ENCODE measurements at places on chromosomes 5 and 9.
A peak's percentile ranks its signal among the peaks of the same experiment; 100 is the strongest.

DNA sequence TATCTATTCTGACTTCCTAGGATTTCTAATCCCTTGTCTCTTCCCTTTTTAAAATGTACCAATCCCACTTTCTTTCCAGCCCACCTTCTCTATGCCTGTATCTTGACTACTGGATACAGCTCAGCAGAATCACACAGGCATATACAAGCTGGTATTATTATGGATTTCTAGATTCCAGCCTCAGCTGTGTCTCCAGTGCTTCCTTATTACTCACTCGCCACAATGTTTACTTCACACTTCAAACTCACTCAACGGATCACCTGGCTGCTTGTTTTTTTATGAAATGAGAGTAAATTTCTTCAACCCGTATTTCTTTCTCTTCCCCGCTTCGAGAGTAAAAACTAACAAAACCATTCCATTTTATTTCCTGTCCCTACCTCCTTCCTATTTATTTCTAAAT lies 38.8 kb downstream of the CWC27 start:
- DNase-seq = no peak

GRCh38 chr5:166957782-166958181 lies 1333.7 kb upstream of the WWC1 start:
- no peak for DNase-seq

DNA sequence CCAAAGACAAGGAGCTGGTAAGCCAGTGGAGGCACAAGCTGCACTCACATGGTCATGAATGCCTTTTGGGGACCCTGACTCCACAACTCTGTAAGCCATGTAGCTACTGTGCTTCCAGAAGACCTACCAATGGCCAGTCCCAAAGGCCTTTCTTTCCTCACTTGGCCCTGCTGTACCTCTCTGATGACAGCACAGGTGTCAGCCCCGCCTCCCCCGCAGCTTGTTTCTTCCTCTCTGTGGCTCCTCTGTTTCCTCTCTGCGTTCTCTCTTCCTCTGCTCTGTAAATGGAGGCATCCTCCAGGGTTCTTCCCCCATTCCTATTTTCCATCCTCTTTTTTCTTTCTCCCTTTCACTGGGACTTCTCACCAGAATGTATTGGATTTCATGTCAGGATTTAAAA lies 26.7 kb downstream of the SH3TC2 start:
- no peak for DNase-seq

DNA sequence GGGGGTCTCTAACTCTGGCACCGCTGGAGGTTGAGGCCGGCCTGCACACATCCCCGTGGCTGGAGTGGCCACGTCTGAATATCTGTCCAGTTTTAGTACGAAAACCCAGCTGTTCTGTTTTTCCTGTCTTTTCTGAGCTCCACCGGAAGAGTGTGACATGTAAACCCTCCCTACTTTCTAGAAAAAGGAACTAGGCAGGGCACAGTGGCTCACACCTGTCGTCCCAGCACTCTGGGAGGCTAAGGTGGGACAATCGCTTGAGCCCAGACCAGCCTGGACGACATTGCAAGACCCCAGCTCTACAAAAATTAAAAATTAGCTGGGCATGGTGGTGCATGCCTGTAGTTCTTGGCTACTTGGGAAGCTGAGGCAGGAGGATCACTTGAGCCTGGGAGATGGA lies 8.2 kb upstream of the PHYKPL start:
- DNase-seq = no peak

- no peak for DNase-seq
Measured at GRCh38 chr5:114308508-114308907, 53.4 kb upstream of the KCNN2 start.

DNA sequence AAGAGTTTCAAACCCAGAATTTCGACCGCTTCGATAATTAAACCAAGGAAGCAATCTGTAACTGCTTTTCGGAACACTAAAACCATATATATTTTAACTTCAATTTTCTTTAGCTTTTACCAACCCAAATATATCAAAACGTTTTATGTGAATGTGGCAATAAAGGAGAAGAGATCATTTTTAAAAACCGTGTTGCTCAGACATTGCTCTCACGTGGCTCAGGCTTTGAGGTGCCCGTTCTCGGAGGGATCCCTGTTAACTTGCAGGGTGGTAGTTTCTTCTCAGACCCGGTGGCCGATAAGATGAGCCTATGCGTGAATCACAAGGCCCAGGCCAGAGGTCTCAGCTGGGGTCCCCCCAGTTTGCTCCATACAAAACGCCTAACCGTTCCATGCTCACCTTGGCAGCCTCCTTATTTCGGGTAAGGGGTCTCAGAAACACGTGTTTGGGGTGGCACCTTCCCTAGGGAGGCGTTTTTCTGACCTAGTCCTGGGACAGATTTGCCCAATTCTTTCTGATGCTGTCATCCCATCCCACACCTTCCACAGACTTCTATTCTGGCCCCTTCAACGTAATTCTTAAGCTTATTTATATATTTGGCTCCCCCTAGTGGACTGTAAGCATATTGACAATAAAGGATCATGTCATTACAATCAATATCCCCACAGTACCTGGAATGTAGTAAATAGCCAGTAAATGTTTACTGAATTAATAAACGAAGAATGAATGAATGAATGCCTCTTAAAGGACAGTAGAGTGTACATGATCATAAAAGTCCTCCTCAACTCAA lies 48.1 kb downstream of the THBS4 start:
- DNase-seq = peak; percentile 46

DNA sequence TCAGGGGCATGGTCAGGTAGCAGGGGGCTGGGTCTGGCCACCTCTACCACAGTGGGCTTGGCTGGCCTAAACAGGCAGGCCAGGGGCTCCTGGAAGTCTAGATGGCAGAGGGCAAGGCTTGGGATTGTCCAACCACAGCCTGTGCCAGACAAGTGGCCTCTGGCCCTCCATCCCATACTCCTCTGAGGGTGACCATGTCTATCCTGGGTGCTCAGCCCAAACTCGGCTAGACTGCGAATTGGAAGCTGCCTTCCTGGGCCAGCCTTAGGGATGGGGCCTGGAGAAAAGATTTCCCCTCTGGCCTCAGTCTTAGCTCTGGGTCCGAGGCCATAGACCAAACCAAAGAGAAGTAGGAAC lies 110.5 kb downstream of the PHF2 start:
- no peak for DNase-seq

- no peak for DNase-seq
Measured at GRCh38 chr9:16344343-16344742, 526.1 kb downstream of the BNC2 start.

DNA sequence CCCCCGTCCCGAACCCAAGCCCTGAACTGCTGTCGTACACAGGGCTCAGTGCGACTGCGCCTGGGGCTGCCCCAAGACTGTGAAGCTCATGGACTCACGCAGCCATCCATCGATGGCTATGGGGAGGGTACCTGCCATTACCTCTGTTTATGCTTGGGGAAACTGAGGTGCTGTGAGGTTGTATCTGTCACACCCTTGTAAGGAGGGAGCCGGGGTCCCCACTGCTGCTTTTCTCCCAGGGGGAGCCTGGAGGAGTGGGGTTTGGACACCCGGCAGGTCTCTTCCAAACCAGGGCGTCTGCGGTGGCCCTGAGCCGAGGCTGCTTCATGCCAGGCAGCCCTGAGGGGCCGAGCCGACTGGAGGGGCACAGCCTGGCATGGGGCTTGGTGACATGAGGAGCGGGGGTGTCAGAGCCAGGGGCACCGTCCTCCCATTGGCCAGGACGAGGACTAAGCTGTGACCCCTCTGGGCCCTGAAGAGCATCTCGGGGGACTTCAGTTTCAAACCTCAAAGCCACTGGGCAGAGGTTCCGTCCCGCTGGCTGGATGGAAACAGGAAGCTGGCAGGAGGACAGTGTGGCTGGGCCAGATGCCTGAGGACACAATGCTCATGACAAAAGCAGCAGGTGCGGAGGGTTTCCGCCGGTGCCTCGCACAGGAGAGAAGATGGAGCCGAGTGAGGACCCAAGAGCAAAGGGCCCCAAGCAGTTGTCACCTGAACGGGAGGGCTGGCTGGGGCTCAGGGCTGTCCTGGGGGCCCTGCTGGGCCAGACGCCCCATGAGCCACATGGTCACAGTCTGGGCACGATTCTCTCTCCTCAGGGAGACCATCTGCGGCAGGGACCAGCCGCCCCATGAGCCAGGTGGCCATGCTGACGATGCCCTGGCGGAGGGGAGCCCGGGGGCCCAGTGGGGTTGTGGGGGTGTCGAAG lies 54.4 kb upstream of the EXOC3 start:
- DNase-seq = no peak

DNA sequence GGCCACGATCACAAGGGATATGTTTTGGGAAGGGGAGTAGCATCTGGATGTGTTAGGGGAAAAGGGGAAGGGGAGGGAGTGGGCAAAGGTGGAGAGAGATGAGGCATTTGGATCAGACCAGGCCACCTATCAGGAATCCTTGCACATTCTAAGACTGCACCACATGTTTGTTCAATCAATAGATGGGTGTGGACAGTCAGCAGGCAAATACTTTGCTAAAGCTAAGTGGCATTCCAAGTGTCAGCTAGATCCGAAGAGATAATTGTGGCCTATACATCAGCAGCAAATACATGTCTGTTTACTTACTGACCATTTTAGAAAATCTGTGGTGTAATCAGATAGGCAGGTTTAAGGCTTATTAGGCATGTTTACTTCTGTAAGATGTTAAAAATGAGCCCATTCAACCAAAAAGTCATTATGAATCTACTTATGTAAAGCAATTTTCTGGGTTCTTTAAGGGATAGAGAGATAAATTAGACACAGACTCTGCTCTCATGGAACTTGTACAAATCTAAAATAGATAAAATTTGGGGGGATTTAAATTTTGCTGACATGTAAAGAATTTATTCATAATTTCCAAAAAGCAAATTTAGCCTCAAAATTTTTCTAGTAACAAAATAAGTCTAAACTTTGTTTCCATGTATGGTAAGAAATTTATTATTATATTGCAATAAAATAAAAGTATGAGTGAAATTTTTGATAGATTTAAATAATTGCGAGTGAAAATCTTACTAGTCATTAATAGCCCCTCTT lies 107.3 kb downstream of the SNCAIP start:
- DNase-seq = no peak

DNA sequence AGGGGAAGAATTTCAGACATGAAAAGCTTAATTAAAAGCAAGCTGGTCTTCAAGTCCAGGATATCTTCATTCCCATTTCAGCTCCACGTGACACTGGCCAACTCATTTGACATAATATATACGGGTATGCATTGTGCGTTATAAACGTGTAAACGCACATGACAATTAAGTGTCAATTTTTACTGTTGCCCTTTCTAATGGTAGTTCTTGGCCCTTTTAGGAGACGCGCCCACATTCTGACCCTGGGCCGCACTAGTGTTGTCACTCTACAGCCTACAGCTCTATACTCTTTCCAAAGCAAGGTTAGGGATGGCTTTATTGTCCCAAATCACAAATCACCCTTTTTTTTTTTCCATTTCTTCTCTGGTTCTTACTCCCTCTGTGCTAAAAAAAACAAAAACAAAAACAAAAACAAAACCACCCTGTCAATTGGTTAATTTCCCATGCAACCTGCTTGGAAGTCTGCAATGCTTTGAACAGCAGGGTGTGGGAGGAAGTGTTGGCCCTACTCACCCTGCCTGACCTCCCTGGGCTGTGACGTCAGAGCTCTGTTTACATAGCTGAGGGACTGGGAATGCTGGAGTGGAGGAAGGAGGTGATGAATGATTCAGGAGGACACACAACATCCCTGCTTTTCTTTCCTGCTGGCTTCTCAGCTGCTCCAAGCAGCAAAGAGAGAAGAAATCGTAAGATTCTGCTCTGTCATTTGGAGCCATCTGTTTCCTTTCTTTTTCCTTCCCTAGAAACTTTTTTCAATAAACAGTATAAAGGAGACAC lies 19.3 kb downstream of the RFK start:
- DNase-seq = no peak

- DNase-seq = no peak
Measured at GRCh38 chr9:75372499-75373268, 284.4 kb downstream of the OSTF1 start.

GRCh38 chr5:71874521-71874920 lies 155.4 kb downstream of the CARTPT start:
- no peak for DNase-seq

Measured in CD4-positive, alpha-beta T cell treated with Interleukin-6 at 100 ng/mL for 8 hours (primary cell).